ENCODE measurements at places on chromosomes 1 and 21.

DNA sequence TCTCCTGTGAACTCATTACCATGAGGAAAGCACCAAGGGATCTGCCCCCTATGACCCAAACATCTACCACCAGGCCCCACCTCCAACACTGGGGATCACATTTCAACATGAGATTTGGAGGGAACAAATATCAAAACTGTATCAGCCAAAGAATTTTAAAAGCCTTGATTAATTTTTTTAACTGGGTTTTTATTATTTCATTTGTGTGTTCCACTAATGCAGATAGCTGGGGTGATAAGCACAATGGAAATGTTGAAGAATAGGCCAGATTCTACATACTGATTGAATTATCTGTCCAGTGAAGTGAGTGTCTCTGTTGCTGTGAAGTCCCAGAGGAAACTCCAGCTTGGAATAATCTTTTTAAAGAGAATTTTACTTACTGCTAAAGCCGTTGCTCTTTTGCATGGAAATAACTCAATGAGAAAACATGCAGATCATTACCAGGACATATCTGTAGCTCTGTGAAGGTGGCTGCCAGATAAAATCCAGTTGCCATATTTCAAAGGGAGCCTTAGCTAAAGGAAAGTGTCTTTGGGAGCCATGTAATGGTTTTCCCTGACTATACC lies 44.4 kb upstream of the DHCR24 start:
- DNase-seq = no peak

GRCh38 chr1:60173006-60173405 lies 99.4 kb upstream of the C1orf87 start:
- DNase-seq = no peak

DNA sequence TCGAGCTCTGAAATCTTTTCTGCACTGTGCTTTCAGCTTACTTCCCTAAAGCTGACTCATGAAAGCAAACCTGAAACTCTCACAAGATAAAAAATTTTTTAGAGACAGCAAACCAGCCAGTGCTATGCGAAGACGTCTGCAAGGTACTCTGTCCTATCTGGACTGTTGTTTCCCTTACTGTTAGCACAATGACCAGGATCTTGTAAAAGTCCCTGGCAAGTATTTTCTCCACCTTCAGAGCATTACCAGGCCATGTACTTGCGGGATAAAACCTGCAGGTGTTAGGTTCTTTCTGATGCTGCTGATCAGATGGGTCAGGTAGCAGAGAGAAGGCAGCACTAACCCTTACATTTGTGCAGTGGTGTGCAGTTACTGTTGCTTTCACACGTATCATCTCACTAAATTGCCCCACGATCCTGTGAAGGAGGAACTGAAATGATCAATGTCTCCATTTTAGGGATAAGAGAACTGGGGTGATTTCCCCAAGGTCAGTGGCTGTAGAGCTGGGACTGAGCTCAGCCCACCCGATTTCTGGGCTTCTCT lies 56.6 kb downstream of the PLXNA2 start:
- no peak for DNase-seq

- DNase-seq = no peak
These were observed 89.0 kb downstream of the GTF2B start for GRCh38 chr1:88802404-88802803.

GRCh38 chr21:29164323-29164942 lies 34.0 kb downstream of the MAP3K7CL start:
- DNase-seq = peak; percentile 34

- no peak for DNase-seq
These were observed 8.3 kb upstream of the CYP4B1 start for GRCh38 chr1:46790446-46791101.

DNA sequence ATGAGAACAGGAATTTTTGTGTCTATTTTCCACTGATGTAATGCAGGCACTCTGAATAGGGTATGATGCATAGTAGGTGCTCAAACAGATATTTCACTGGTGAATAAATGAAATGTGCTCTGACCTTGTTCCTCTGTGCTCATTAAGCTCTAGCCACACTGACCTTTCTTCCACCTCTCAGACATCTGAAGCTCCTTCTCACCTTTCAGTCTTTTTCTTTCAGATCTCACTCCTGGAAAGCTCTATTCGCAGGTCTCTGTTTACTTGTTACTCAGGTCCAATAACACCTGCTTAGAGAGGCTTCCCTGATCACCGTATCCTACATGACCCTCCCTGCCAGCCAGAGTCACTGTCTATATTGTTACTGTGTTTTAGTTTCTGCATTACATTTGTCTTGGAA lies 59.2 kb upstream of the IVNS1ABP start:
- no peak for DNase-seq

DNA sequence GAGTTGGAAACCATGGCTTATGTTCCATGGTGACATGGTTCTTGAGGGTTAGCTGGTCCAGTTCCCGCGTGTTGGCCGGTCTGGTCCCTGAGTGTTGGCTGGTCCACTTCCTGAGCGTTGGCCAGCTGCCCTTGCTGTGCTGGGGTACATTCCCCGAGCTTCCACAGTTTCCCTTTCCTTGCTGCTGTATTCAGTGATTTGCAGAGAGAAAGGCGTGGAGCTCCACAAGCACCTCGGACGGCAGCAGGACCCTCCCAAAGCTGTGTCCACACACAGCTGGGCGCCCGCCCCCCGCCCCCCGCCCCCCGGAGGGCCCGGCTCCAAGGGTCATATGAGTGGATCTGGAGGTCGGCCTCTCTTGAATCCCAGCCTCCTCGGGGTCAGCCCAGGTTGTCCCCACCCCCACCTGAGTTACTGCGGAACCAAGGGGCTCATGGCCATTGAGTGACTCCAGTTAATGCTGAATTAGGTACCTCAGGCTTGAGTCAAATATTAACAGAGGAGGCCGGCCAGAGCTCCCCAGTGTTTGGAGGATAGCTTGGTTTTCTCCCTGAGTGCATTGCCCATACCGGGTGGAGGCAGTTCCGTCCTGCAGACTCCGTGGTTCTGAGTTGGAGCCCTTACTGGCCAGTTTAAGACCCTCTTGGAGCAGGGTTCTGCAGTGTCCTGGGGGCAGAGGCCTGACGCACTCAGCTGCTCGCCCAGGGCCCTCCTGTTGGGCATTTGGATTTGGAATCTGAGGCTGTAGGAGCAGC lies 18.4 kb downstream of the COL18A1 start:
- no peak for DNase-seq

- peak; percentile 54 for DNase-seq
These were observed at the start of gene SPOCD1 for GRCh38 chr1:31815752-31816500. SPOCD1 (minus strand) TSS chr1:31816022; CDS start chr1:31815333, 689 bp downstream.

GRCh38 chr1:156492013-156492590 lies 8.5 kb downstream of the MEF2D start:
- DNase-seq = no peak

DNA sequence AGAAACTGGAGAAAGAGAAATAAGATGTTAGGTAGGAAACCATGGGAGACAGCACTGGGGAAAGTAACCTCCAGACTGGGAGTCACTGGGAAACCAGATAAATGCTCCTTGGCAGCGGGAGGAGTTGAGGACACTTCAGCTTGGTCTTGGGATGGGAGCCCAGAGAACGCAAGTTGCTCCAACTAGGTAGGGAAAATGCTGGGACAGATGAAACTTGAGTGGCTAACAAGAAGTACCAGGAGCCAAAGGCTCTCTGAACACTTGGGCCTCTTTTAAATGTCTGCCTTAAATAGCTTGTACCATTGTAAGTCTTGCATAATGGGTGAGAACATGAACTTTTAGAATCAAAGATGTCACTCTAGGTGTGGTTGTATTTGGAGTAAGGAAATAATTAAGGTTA lies 3.0 kb downstream of the NMNAT1 start:
- DNase-seq = no peak

DNA sequence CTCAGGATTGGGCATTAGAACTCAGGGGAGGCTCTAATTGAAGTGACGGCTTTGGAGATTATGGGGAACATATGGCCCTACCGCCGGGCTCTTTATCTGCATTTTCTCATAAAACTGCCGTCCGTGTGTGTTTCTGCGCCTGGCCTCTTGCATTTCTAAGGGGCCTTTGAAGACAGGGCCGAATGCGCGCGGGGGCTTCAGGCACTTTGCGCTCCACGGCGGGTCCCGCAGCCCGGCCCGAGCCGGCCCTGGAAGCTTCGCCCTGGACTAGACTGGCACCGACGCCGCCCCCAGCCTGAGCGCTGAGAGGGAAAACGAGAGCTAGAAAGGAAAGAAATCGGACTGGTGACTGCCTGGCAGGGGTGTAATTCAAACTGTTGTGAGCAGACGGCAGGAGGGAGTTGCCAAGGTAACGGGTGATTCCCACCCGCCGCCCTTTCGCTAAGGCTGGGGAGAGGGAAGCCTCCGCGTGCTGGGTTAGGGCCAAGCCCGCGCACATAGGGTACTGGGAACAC lies 120.7 kb downstream of the LMX1A start:
- peak; percentile 90 for DNase-seq

- no peak for DNase-seq
These were observed 13.3 kb upstream of the CD101 start for GRCh38 chr1:116988248-116988647.

DNA sequence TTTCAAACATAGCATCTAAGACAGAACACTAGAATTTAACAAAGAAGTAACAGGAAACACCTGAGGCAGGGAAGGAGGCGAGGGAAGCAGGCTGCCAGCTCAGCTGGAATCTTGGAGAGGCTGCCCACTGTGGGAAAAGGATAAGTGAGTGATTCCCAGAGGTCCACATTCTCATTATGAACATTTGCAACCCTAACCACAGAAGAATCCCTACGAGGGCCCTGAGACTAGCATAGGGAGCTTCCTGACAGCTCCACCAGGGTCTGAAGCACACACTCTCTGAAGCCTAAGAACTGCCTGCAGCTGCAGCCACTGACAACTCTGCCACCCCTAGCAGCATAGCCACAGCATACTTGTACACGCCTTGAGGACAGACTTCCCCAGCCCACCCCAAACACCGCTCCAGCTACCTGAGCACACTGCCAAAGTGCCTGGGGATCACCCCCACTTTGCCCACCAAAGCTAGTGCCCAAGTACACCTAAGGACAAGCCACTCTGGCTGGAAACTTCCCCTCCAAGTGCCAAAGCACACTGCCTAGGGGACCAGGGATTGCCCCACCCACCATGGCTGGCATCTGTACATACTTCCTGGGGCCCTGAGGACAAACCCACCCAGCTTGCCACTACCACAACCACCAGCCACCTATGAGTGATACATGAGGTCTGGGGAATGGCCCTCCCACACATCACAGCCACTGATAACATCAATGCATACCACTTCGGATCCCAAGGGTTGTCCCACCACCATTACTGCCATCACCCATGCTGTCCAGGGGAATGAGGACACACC lies 76.6 kb upstream of the GUCA2A start:
- DNase-seq = no peak

GRCh38 chr1:82593561-82593960 lies 792.8 kb downstream of the ADGRL2 start:
- no peak for DNase-seq

GRCh38 chr21:35624901-35625300 lies 435.4 kb downstream of the SETD4 start:
- no peak for DNase-seq

DNA sequence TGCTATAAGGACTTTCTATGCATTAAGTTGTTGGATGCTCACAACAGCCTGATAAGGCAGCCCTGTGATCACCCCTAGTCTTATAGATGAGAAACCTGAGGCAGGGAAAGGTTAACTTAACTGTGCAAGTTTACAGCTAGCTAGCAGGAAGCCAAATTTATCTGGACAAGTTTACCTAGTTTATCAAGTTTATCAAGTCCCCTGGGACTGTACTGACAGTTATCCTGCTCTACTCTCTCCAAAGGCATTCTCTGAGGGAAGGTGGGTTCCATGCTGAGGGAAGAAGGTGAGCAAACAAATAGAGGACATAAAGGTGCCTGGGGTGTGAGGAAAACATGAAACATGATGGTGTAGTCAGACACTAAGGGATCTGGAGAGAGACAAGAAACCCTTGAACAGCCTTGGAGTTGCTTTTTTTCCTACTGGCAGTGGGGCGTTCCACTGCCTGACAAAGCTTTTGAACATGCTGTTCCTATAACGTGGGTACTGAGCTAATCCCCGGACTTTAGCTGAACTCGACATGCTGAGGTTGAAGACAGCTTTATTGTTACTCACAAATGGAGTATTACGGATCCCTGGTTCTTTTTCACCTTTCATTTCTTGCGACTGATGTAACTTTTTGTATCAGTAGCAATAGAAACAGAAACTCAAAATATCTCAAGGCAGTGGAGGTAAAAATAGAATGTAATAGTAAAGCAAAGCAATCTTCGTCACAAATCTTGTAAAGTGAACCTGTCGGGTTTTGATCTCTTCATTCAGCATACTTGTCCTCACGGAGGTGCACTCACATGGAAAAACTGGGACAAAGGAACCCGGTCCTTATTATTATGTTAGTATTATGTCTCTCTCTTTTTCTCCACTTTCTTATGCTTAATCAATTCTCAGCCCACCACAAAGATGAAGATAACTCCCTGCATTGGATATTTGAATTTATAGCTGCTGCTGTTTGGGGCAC lies 42.4 kb upstream of the ESRRG start:
- no peak for DNase-seq

GRCh38 chr1:248783367-248783766 lies 27.8 kb upstream of the LYPD8 start:
- DNase-seq = no peak

DNA sequence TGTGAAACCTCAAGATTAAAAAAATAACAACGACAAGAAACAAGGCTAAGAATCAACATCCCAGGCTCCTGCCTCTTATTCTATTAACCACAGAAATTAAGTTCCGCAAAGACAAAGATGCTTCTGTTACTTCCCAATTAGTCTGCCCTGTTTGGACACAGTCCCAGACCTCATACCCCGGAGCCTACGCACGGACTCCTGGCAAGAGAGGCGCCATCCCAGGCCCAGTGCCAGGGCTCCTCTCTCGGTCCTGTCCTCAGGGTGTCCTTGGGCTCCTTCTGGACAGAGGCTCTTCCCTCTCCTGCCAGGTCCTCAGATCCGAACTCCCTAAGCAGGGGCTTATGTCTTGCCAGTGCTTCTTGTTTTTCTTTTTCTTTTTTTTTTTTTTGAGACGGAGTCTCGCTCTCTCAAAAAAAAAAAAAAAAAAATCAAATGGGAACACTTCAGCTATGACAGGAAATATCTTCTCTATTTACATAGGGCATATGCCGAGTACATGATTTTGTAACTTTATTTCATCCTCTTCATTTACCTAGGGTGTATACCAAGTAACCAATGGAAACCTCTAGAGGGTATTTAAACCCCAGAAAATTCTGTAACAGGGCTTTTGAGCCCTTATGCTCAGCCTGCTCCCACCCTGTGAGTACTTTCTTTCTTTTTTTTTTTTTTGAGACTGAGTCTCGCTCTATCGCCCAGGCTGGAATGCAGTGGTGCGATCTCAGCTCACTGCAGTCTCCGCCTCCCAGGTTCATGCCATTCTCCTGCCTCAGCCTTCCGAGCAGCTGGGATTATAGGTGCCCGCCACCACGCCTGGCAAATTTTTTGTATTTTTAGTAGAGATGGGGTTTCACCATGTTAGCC lies 11.7 kb upstream of the ENO1 start:
- DNase-seq = no peak

- no peak for DNase-seq
These were observed 71.6 kb downstream of the DNTTIP2 start for GRCh38 chr1:93807311-93807930.

Measured in NCI-H524 (cell line).